T-cell (primary cell): ENCODE measurements at places on chromosomes 6 and 20.

DNA sequence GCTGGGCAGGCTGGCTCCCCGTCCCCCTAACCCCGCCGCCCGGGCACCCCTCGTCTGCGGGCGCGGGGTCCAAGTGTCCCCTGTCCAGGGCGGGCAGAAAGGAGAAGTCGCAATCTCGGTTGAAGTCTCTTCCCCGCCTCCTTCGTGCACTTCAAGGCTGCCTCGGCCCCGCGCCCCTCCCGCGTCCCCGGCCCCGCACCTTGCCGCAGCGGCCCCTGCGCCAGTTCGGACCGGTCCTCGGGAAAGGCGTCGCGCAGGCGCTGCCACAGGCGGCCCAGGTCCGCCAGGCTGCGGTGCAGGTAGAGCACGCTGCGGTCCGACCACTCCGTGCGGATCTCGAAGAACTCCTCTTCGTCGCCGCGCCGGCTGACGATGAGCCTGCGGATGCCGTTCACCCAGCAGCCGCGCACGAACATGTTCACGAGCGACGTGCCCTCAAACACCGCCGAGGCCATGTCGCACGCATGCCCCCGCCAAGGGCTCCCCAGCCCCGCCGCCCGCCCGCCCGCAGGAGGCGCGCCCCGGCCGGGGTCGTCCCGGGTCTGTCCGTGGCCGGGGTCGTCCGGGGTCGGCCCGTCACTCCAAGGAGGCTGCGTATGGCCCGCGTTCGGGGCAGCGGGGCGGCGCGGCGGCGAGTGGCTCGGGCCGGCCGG, at the start of gene PXDC1:
TSS of gene PXDC1 (minus strand) at position 637 of the 653 bp plus-strand sequence. CDS start at position 455, 182 bp downstream.
- peak; percentile 39 for DNase-seq

DNA sequence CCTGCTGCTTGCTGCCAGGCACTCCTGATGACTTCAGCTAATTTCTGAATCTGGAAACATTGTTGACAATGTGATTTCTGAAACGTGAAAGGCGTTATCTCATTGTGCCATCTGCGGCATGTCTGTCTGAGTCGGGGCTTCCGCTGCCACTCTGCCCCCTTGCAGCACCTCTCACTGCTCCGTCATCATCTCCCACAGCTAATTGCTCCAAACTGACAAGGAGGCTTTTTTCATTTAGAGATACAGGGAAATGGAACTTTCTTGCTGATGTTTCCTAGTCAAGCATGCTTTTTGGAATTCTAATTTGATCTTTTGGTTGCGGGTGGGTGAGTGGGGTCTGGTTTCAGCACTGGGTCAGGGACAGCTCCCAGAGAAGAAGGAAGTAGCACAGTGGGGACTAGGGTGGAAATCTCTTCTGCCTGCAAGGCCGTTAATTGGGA, 233.5 kb downstream of the DHX35 start:
- DNase-seq: no peak

GRCh38 chr6:164045082-164045481, 630.6 kb downstream of the QKI start:
- no peak for DNase-seq

DNA sequence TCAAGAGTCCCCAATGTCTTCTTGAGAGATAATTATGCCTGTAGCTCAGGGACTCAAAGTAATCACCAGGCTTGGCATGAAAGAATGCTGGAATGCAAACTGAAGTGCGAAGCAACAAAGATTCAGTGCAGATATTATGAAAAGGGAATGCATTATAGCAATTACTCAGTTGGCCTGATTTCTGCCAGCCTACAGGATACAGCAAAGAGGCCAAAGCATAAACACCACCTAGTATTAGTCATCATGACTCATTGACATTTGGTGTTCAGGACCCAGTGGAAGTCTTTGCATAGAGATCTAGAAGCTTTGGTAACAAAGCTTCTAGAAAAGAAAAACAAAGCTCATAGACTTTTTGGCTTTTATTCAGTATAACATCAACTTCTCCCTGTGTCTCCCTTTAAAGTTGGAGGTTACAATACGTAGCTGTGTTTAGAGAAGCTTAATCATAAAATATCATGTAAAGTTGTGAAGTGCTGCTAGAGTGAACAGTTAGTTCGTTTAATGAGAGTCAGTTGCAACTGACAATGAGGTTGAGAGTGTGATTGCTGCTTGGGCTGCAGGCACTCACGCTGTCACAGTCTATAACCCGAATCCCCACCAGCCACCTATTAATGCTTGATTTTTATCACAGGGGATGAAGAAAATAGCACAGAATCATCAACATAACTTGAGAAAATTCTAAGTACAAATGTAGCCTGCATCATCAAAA, 932.7 kb downstream of the TFAP2A start:
- no peak for DNase-seq

DNA sequence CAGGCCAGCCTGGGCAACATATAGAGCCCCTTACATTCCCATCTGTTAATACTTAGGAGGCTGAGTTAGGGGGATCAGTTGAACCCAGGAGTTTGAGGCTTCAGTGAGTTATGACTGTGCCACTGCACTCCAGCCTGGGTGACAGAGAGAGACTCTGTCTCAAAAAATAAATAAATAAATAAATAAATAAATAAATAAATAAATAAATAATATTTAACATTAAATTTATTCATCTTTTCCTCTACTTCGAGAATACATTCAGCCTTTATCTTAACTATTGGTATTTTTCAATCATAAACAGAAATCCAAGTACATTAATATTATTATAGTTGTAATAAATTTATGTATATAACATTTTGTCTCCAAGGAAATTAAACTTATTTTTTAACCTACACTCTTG, 1227.7 kb upstream of the GJE1 start:
- no peak for DNase-seq

- no peak for DNase-seq
Observed at GRCh38 chr6:169859978-169860703, 108.7 kb downstream of the ERMARD start.

- no peak for DNase-seq
Observed at GRCh38 chr20:54137115-54137514, 36.7 kb downstream of the CYP24A1 start.

DNA sequence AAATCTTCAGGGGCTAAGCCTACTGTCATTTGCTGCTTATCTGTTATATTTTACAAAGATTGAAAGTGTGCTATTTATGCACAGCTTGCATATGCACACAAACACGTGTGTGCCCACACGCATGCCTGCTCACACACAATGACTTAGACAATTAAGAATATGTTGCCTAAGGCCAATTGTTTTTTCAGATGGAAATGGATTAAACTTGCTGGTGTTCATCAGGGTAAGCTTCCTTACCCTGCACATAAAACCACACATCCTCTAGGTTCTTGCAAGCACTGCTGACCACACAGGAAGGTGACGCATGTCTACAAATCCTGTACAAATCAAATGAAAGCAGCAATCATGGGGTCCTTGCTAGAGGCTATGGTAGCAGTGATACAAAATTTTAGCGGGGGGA, 58.4 kb downstream of the GJA10 start:
- peak; percentile 57 for DNase-seq

- no peak for DNase-seq
Observed at GRCh38 chr6:45457141-45457540, 79.4 kb upstream of the SUPT3H start.

GRCh38 chr6:111987295-111987694, 66.6 kb upstream of the CCN6 start:
- no peak for DNase-seq

DNA sequence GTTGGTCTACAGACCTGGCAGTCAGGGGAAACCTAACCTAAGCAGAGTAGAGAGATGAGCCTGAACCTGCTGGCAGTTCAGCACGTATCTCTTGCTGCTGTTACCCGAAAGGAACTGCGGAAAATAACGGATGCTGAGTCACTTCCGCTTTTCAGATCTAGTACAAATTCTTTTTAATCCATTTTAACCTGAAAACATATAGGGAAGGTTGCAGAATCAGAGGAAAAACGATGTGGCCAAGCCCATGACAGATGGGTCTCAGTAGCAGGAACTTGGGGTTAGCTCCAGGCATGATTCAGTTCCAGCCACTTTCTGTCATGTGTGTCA, 351.9 kb upstream of the PRND start:
- DNase-seq: no peak

GRCh38 chr6:132135409-132135808, 184.2 kb upstream of the CCN2 start:
- no peak for DNase-seq

- no peak for DNase-seq
Observed at GRCh38 chr6:52149076-52149475, 37.1 kb upstream of the IL17A start.

DNA sequence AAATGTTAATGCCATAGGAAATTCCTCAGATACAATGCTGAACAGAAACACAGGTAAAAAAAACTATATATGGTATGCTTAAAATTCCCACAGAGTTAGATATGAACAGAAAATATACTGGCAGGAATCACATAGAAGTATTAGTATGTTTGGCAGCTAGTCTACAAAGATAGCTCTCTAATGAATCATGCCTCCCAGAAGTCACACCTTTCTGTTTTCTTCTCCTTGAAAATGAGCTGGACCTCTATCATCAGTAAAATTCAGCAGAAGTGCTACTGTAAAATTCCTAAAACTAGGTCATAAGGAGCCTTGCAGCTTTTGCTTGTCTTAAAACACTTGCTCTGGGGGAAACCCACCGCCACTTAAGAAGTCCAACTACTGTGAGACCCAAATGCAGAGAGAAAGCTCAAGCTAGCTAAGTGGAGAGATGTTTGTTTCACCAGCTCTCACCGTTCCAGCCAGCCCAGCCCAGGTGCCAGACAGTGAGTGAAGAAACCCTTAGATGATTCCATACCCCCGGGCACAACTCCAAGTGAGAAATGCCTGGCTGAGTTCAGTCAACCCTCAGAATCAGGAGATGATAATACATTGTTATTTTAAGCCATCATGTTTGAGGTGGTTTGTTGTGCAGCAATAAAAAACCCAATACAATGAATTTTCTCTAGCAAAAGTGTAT, 43.0 kb downstream of the TSPYL4 start:
- no peak for DNase-seq
